Muscle of back (tissue), 13 donors: ENCODE measurements at places on chromosomes 6 and 20. TPM values are rescaled to one million over a fixed set of nuclear protein-coding genes. Genes with fewer than 3 reads are reported as not detected.

DNA sequence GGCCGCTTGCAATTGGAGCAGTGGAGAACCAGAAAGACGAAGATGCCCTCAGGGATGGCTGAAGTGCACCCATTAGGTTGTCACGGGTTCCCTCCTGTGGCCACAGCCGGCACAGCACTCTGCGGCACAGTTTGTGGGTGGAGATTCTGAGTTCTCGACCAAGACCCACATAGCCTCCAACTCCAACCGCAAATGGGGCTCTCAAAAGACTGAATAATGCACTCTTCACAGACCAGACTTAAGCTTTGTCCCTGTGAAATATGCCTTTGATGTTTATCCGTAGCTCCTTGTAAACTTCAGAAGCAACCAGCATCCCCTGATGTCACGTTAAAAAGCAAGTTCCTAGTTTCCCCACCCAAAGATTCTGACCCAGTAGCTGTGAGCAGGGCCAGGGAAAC is 934 bp upstream of the CST9 start:
- peak; percentile 68 for DNase-seq

KHDC1L gene
- polyA plus RNA-seq, result not detected

DNA sequence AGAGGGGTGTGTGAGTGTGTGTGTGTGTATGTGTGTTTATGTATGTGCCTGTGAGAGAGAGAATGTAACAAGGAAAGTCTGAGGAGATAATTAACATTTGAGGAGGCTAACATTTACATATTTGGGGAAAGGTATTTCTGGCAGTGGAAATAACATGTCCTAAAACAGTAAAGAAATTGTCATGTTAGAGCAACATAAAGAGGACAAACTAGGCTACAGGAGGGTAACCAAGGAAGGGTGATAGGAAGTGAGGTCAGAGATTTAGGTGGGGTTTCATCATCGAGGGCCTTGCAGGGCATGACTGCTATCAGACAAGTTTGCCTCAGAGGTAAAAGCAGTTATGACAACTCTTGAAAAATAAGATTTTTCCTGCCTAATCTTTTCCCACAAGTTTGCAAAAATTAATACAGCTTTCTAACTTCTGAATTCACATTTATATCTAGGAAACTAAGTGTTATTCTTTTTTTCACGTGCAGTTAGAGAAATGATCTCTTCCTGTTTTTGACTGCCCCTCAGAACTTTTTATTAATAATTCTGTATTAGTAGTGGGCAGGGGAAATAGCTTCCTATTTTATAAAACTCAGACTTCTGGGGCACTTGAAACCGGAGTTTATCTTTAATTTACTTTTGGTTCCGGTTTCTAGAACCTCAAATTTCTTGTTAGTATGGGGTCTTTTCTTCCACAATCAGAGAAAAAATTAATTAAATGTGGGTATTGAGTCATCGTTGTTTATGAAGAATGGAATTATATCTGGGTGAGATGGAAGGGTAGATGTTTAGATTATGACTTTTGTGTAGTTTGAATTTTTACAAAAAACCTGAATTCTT is 30.5 kb upstream of the RHAG start:
- no peak for DNase-seq

DNA sequence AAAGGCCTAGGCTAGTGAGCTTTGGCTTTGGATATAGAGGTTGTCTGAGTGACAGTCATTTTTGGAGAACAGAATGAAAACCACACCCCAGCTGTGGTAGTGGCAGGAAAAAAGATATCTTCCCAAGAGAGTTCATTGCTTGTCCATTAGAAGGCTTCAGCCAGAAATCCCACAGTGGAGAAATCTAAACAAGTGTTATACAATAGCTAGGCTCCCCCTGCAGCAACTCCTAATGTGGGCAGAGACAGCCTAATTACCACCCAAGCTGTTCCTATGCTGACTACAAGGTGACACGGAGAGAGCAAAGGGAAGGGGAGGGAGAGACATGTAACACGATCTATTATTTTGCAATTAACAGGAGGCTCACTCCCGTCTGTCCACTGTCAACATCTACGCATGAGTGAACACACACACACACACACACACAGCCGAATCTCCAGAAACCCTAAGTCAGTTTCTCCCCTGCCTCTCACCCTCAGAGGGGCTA is 147.5 kb upstream of the TCF21 start:
- no peak for DNase-seq

SLC17A3 gene
- not detected for polyA plus RNA-seq

DNA sequence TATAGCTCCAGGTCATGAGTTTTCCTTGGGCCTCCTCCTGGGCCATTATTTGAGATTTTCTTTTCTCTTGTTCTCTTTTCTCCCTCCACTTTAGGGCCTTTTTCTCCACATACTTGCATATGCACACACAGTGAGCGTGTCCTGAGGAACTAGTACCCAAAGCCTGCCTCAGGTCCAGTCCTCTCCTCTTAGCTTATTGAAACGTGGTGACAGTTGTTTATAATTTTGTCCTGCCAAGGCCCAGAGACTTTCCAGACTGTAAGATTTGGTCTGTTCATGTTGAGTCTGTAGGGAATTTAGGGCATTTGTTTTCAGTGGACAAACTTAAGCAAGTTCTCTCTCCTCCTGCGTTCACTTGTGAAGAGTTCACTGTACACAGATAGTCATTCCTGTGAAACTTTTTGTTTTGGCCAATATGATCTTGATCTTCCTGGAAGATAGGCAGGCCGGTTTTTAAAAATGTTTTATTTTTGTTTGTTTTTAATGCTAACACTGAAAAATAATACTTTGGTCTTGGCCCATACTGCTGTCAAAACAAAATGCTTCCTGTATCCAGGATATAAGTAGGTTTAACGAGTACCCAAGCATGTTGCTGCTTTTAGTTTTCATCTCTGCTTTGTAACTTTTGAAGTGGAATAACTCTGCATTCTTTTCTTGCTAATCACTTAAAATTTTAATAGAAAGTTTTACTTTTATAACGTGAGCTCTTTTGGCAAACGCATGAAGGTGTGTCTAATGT is 20.7 kb downstream of the LRRC1 start:
- no peak for DNase-seq

PRR18 gene
- polyA plus RNA-seq, result 0.38 TPM

- DNase-seq, result no peak
These were observed 466.8 kb upstream of the CDH4 start for GRCh38 chr20:60785301-60785700.

DNA sequence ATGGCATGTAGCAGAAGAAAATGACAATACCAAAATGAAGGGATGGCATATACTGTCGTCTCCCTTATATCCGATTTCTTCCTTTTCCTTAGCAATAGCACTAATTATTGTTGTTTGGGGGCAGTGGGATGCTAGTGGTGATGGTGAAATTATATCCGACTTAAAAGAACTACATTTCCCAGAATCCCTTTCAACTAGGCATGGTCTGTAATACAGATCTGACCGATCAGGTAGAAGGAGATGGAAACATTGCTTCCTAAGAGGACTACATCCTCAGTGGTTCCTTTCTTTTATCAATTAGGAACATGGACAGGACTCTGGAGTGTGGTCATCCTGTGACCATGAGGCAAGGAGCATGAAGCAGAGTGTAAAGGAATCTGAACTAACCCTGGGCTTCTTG is 532.6 kb downstream of the CBLN4 start:
- DNase-seq, result no peak
